ENCODE measurements at places on chromosomes 2 and 18.

GRCh38 chr2:48174503-48174902, 268.2 kb upstream of the FBXO11 start:
- H3K36me3 ChIP-seq, result no peaks in the 10 kb centered on the region
- H3K27me3 ChIP-seq, result peaks cover 14% of the 10 kb centered on the region
- no peak for DNase-seq
- no peak overlapping the region for H3K4me3 ChIP-seq

GRCh38 chr2:2566396-2567323, 235.6 kb upstream of the MYT1L start:
- no peaks in the 10 kb centered on the region for H3K36me3 ChIP-seq
- no peaks in the 10 kb centered on the region for H3K4me1 ChIP-seq
- no peak overlapping the region for H3K4me3 ChIP-seq
- no peaks in the 10 kb centered on the region for H3K27me3 ChIP-seq
- DNase-seq, result no peak

- no peak for DNase-seq
- H3K4me3 ChIP-seq, result no peak overlapping the region
- peaks cover 2% of the 10 kb centered on the region for H3K36me3 ChIP-seq
- no peaks in the 10 kb centered on the region for H3K4me1 ChIP-seq
- no peaks in the 10 kb centered on the region for H3K27me3 ChIP-seq
These were observed 28.3 kb downstream of the RPL37A start for GRCh38 chr2:216526939-216527338.

DNA sequence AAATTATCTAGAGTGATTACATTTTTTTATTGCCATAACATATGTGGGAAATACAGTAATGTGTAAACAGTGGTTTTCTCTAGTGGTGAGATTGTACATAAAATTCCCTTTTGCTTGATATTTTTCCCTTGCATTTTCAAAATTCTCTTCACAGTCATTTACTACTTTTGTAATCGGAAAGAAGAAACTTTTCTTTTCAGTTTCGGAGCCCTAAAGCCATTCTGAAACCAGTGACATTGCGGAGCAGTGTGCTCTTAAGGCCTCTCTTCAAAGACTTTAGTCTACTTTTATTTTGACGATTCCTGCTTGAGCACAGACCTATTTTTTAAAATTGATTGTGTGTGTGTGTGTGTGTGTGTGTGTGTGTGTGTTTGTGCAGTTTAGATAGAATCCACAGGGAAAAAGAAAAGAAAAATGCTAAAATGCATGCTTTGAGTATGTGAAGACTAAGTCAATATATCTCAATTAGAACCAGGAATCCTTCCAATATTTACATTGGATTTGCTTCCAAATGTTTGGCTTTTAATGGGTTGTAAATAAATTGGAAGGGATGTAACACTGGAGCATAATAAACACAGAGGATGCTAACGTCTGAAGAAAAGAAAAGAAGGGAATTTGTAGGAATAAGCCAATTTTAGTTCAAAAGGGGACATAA, 357.4 kb downstream of the RND3 start:
- H3K27ac ChIP-seq, result no peak overlapping the region
- H3K36me3 ChIP-seq, result no peaks in the 10 kb centered on the region
- H3K4me1 ChIP-seq, result no peaks in the 10 kb centered on the region
- no peak overlapping the region for H3K4me3 ChIP-seq
- H3K27me3 ChIP-seq, result no peaks in the 10 kb centered on the region

DNA sequence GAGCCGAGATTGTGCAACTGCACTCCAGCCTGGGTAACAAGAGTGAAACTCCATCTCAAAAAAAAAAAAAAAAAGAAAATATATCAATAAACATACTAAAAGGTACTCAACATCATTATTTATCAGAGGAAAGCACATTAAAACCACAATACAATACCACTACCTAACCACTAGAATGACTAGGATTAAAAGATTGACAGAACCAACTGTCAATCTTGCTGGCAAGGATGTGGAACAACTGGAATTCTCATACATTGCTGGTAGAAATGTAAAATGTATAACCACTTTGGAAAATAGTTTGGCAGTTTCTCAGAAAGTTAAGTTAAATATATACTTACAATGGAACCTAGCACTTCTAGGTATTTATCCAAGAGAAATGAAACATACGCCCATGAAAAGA, 88.6 kb downstream of the B3GNT2 start:
- peaks cover 5% of the 10 kb centered on the region for H3K27me3 ChIP-seq
- H3K27ac ChIP-seq, result no peak overlapping the region
- DNase-seq, result no peak
- no peaks in the 10 kb centered on the region for H3K4me1 ChIP-seq

DNA sequence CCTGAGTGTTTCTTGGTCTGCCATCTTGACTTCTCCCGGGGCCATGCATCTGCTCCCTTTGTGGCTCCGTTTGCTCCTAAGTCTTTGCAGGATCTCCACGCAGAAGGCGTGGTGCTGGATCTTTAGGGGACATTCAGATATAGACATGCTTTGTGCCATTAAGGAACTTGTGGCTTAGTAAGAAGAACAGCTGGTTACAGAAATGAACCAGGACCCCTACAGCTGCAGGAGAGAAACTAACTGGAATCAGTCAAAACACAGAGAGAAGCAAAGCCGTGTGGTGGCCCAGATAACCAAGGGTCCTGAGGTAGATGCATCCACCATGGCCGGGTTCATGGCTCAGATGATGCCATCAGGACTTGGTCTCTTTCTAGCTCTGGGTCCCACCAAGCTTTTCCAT, 97.6 kb downstream of the SH3RF3 start:
- H3K36me3 ChIP-seq, result no peaks in the 10 kb centered on the region
- no peaks in the 10 kb centered on the region for H3K4me1 ChIP-seq
- DNase-seq, result no peak
- H3K27me3 ChIP-seq, result peaks cover 40% of the 10 kb centered on the region

DNA sequence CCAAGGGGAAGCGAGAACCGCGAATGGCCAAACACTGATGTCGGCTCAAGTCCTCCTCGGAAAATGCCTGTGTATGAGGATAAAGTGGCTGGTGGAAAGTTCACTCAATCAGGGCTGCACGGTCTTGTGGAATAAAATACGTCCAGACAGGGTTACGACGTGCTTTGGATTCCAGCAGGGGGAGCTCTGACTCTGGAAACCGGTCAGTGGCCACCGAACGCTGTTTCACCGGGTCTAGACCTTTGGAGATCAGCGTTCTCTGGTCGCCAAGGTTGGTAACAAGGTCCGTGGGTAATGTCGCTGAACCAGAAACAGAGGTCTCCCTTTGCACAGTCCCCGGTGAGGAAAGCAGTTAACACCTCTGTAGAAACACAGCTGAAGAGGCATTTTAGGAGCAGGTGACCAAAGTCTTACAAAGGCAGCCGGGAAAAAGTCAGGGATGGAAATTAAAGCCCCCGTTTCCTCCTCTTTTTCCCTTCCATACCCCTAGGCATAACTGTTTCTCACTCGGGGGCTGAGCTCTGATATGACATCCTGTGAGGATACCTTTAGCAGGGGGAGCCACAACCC, 47.8 kb downstream of the CDCA7 start:
- no peak overlapping the region for H3K27ac ChIP-seq
- no peaks in the 10 kb centered on the region for H3K36me3 ChIP-seq
- H3K27me3 ChIP-seq, result peaks cover 57% of the 10 kb centered on the region
- H3K4me3 ChIP-seq, result no peak overlapping the region
- H3K4me1 ChIP-seq, result peaks cover 7% of the 10 kb centered on the region
- DNase-seq, result peak; percentile 60

- peaks cover 7% of the 10 kb centered on the region for H3K4me1 ChIP-seq
- H3K27me3 ChIP-seq, result peaks cover 2% of the 10 kb centered on the region
- H3K36me3 ChIP-seq, result no peaks in the 10 kb centered on the region
- no peak for DNase-seq
These were observed 4.3 kb upstream of the NCOA1 start for GRCh38 chr2:24486636-24487205.

GRCh38 chr18:61607867-61608266, 274.6 kb downstream of the CDH20 start:
- DNase-seq, result no peak
- H3K27me3 ChIP-seq, result peaks cover 36% of the 10 kb centered on the region
- H3K4me3 ChIP-seq, result no peak overlapping the region
- H3K36me3 ChIP-seq, result no peaks in the 10 kb centered on the region
- H3K4me1 ChIP-seq, result no peaks in the 10 kb centered on the region
- H3K27ac ChIP-seq, result no peak overlapping the region

GRCh38 chr2:18402-19271, 27.7 kb downstream of the FAM110C start:
- peaks cover 21% of the 10 kb centered on the region for H3K4me1 ChIP-seq
- H3K4me3 ChIP-seq, result no peak overlapping the region

- peaks cover 7% of the 10 kb centered on the region for H3K27me3 ChIP-seq
- H3K27ac ChIP-seq, result no peak overlapping the region
- H3K4me3 ChIP-seq, result no peak overlapping the region
These were observed 242.3 kb upstream of the PXDN start for GRCh38 chr2:1986598-1986997.

GRCh38 chr2:163573652-163574051, 162.2 kb downstream of the FIGN start:
- H3K4me3 ChIP-seq, result no peak overlapping the region
- DNase-seq, result no peak
- H3K27me3 ChIP-seq, result no peaks in the 10 kb centered on the region

GRCh38 chr18:65439188-65439587, 311.6 kb upstream of the CDH7 start:
- no peak for DNase-seq
- no peaks in the 10 kb centered on the region for H3K4me1 ChIP-seq
- no peaks in the 10 kb centered on the region for H3K36me3 ChIP-seq
- H3K27me3 ChIP-seq, result no peaks in the 10 kb centered on the region

- no peak overlapping the region for H3K27ac ChIP-seq
- H3K4me1 ChIP-seq, result peaks cover 8% of the 10 kb centered on the region
- DNase-seq, result no peak
- peaks cover 68% of the 10 kb centered on the region for H3K27me3 ChIP-seq
These were observed 3.1 kb downstream of the WNT10A start for GRCh38 chr2:218883491-218884490.

DNA sequence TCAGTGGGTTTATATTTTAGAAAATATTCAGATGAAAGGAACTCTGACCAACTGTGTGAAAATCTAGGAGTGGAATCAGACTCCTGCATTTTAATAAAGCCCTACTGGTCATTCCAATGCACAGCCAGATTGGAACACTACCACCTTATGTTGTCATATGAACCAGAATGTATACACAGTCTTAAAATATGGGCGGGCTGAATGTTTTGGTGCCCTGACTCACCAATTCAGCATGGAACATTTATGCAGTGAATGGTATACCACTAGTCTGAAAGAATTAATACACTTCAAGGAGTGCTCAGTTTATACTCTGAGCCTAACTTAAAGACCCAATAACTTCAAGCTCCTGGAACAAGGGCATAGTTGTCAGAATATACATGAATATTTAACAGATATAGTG, 280.9 kb upstream of the TCF4 start:
- H3K4me1 ChIP-seq, result no peaks in the 10 kb centered on the region
- H3K27ac ChIP-seq, result no peak overlapping the region
- H3K4me3 ChIP-seq, result no peak overlapping the region
- no peaks in the 10 kb centered on the region for H3K36me3 ChIP-seq
- no peaks in the 10 kb centered on the region for H3K27me3 ChIP-seq

GRCh38 chr2:165701147-165701546, 92.9 kb downstream of the GALNT3 start:
- no peaks in the 10 kb centered on the region for H3K4me1 ChIP-seq
- H3K4me3 ChIP-seq, result no peak overlapping the region
- DNase-seq, result no peak
- H3K36me3 ChIP-seq, result no peaks in the 10 kb centered on the region
- peaks cover 25% of the 10 kb centered on the region for H3K27me3 ChIP-seq
- no peak overlapping the region for H3K27ac ChIP-seq

DNA sequence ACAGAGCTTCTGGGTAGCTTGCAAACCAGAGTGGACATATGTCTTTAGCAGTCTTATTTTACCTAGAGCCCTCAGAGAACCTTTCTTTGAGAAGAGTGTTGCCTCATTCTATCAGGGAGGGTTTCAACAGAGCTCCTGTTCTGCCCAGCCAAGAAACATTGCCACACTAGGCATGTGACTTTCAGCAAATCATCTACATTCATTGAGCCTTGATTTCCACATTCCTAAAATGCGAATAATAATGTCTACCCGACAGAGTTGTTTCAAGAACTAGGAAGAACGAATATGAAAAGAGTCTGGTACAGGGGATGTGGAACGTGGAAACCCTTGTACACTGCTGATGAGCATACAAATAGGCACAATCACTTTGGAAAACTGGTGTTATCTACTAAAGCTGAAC, 7.8 kb upstream of the PRKAG3 start:
- no peak for DNase-seq
- no peak overlapping the region for H3K27ac ChIP-seq
- H3K4me3 ChIP-seq, result no peak overlapping the region
- peaks cover 38% of the 10 kb centered on the region for H3K27me3 ChIP-seq
- H3K4me1 ChIP-seq, result no peaks in the 10 kb centered on the region
- H3K36me3 ChIP-seq, result no peaks in the 10 kb centered on the region

GRCh38 chr2:15042801-15043217, 410.3 kb downstream of the LRATD1 start:
- H3K27me3 ChIP-seq, result peaks cover 2% of the 10 kb centered on the region
- no peak for DNase-seq
- no peaks in the 10 kb centered on the region for H3K36me3 ChIP-seq
- H3K4me1 ChIP-seq, result peaks cover 4% of the 10 kb centered on the region
- no peak overlapping the region for H3K27ac ChIP-seq

DNA sequence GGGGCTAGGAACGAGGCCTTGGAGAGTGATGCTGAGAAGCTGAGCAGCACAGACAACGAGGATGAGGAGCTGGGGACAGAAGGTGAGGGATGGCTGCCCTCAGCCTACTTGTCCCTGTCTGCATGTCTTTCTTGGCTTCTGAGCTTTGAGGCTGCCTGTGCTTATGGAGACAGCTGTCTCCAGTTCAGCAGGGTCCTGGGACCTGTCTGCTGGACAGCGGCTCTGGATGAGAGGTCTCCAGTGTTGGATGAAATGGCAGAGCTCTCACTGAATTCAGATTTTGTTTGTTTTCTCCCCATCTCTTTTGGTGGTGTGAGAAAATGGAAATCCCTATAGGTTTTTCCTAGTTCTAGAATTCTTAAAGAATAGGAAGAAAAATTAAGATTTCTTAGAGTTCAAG, 54.8 kb downstream of the NTSR2 start:
- no peaks in the 10 kb centered on the region for H3K4me1 ChIP-seq
- DNase-seq, result no peak
- no peak overlapping the region for H3K27ac ChIP-seq
- no peak overlapping the region for H3K4me3 ChIP-seq
- H3K36me3 ChIP-seq, result no peaks in the 10 kb centered on the region
